Uterus (tissue), 4 donors: ENCODE measurements at places on chromosomes 1 and 21.

GRCh38 chr1:87851490-87851889 is 522.8 kb downstream of the LMO4 start:
- no peak for DNase-seq

DNA sequence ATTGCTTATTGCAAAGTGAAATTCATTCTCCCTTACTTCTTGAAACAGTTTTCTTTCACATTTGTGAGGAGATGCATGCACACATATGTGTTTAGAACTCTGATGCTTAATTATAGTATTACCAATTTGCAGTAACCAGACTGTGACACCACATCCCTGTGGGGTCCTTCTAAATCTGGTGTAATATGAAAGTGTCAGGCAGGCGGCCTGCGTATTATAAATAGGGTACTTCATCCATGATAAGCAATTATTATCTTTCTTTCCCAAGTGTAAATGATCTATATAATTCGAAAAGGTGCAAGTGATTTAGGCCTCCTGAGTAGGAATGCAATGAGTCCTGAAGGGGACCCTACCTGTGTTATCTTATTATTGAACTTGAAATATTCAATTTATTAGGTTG is 876 bp downstream of the EFCAB7 start:
- no peak for DNase-seq

- no peak for DNase-seq
Measured at GRCh38 chr1:222168621-222169020, 379.3 kb downstream of the HHIPL2 start.

DNA sequence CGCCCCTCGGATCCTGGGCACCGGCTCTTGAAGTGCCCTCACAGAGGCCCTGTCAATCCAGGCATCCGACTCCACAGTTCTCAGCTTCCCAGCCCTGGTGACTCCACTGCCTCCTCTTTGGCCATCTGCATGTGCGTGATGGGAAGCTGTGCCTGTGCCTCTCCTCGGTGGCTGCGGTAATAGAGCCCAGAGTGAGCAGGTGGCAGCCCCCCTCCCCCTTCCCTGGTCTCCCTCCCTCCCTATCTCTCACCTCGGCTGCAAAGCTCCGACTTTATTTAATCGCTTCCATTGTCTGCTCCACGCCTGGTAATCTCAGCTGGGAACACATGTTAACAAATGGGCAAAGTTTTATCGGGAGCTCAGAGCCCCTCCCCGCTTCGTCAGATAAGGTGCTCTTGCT is 91.9 kb downstream of the IGSF21 start:
- DNase-seq, result no peak
